Fibroblast of skin of back (primary cell): ENCODE measurements at places on chromosomes 7 and 10.

GRCh38 chr10:110399965-110400933 lies 95.5 kb upstream of the SMNDC1 start:
- no peak for DNase-seq

- DNase-seq, result no peak
These were observed 112.8 kb downstream of the KLF6 start for GRCh38 chr10:3672220-3672619.

DNA sequence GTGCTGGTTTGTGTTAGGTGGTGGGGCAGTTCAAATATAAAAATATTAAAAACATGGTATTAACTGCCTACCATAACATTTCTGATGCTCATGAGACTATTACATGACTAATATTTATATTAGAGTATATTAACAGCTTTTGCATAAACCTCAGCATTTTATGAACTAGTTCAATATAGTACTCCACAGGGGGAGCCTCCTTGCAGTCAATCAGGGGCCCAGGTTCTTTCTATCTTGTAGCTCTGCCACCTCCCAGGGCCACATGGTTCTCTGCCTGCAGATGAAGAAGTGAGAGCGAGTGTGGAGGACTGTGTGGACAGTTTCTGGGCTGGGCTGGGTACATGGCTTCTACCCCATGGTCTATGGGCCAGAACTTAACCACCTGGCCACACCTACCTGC lies 159.5 kb downstream of the RPS24 start:
- no peak for DNase-seq

DNA sequence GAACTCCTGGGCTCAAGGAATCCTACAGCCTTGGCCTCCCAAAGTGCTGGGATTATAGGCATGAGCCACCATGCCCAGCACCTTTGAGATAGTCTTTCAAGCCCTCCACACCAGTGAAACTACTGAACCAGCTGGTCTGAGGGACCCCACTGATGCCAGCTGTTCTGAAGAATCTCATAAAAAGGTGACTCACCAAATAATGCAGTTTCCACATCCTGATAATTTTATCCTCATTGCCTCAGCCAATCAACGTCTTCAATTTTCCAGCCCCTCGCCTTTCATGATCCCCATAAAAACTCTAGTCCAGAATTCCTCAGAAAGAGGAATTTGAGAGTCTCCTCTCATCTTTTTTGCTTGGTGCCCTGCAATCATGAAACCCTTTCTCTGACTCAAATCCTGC lies 1691.6 kb upstream of the LRRTM3 start:
- no peak for DNase-seq

DNA sequence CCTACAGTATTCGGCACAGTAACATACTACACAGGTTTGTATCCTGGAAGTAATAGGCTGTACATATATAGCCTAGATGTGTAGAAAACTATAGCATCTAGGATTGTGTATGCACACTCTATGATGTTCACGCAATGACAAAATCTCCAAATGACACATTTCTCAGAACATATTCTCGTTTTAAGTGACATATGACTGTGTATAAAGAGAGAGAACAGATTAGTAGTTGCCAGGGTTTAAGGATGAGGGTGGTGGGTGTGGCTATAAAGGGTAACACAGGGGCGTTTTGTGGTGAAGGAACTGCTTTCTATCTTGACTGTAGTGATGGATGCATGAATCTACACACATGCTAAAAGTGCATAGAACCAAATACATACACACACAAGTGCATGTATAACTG lies 101.2 kb downstream of the ARL4A start:
- no peak for DNase-seq

GRCh38 chr10:108872854-108873253 lies 1050.5 kb downstream of the XPNPEP1 start:
- no peak for DNase-seq

DNA sequence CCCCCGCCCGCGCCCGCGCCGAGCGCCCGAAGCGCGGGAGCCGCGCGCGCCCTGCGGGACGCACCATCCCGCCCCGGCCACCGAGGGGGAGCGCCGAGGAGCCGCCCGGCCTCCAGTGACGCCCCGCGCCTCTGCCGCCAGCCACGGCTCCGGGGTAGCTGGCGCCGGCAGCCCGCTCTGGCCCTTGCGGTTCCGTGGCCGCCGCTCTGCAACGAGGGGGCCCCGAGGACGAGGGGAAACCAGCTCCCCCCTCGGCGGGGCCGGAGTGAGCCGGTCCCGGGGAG lies at the start of gene PAXIP1:
Gene PAXIP1, minus strand, starts transcription at position 33 of the 284 bp plus-strand sequence. CDS start 195 bp downstream, outside the sequence.
- DNase-seq, result peak; percentile 52

DNA sequence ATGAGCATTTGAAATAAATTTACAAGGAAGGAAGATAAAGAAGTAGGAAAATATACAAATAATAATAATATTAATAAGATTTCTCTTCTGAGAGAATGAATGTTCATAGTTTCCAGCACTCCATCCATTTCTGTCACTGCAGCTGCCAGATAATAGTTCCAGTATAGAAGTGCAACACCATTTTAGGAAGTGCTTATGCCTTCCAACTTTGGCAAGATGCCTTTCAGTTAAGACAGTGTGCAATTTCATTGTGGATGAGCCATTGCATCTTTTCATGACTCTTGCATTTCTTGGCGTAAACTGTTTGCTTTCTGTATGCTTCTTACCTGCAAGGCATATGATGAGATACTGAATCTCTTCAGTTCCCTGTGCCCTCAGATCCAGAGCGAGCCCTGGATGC lies 185.0 kb downstream of the PDE1C start:
- no peak for DNase-seq

DNA sequence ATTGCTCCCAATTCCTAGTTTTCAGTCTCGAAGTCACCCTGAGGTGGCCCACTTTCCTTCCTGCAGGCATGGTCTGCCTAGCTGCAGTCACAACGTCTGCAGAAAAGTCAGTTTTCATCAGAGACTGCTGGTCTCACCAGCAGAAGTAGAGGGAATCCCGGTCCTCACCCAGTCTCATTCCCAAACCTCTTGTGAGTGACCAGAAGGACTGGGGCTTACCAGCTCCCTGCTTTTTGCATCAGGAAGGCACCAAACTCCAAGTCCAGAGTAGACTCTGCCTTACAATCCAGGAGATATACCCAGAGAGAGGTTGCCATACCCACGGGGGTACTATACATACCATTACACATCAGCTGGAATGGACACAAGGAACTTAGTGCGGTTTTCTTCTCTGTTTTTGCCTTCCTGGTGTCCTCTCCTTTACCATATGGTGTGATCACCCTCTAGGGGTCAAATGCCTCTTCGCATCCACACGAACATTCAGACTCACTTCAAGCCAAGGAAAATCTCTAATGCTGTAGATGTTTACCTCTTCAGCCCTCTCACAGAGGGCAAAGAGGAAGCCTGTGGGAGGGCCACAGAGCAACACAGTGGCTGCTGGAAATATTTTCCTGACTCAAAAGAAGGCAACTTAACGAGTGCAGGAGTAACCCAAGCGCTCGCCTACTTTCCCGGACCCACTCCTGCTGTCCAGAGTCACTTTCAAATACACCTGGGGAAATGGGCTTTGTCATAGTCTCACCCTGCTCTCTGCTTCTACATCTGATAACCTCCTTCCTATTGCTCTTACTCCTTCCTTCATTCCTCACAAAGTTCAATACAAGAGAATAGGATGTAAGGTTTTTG lies 220.9 kb downstream of the C7orf25 start:
- DNase-seq, result peak; percentile 66

- no peak for DNase-seq
These were observed 171.1 kb downstream of the ADRA2A start for GRCh38 chr10:111247781-111248389.

- no peak for DNase-seq
These were observed 19.3 kb downstream of the VWA2 start for GRCh38 chr10:114258274-114258840.

GRCh38 chr7:50552921-50553320 lies 12.3 kb downstream of the DDC start:
- DNase-seq, result peak; percentile 37

- no peak for DNase-seq
These were observed 13.5 kb upstream of the RALA start for GRCh38 chr7:39609935-39610263.

- no peak for DNase-seq
These were observed 55.3 kb downstream of the PTPRE start for GRCh38 chr10:127962205-127962604.

DNA sequence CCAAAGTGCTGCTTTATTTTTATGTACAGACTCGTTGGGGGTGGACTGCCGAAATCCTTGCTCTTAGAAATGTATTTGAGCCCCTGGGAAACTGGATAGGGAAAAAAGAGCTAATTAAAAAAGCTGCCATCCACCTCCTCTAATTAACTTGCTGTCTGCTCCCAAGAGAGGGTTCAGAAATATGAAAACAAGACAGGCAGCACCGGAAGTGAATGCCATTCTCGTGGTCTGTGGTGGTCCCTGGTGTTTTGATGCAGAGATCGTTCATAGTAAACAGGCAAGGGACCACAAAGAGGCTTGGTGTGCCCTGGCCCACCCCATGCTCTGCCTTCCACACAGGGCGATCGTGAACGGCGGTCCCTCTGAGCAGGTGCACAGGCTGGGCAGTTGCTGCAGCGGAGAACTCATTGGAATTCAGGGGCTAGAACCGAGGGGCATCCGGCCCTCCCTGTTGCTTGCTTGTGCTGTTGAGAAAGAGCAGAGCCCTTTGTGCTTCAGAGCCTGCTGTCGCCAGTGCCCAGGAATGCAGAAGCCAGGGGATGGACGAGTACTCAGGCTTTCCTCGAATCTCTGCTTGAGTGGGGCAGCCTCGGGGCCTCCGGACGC lies 79.1 kb upstream of the BTBD16 start:
- no peak for DNase-seq

- DNase-seq, result no peak
These were observed 7.6 kb upstream of the ORAI2 start for GRCh38 chr7:102425639-102426267.

GRCh38 chr10:114519306-114519669 lies 115.0 kb upstream of the AFAP1L2 start:
- no peak for DNase-seq

GRCh38 chr10:117216028-117216427 lies 18.7 kb downstream of the KCNK18 start:
- no peak for DNase-seq

DNA sequence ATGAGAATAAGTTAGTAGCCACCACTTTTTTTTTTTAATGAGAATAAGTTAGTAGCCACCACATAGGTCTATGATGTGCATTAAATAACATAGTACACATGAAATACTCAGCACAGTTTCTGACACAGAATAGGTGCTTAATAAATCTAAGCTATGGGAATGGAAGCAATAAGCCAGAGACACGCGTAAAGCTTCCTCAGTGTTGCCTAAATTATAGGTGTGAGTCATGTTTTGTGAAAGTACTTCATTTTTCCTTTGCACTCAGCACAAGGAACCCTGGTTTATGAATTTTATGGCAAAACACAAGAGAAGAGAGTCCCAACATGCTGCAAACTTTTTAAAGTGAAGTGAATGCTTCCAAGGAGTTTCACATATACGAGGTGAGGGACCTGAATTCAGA lies 267.4 kb downstream of the RNLS start:
- no peak for DNase-seq

DNA sequence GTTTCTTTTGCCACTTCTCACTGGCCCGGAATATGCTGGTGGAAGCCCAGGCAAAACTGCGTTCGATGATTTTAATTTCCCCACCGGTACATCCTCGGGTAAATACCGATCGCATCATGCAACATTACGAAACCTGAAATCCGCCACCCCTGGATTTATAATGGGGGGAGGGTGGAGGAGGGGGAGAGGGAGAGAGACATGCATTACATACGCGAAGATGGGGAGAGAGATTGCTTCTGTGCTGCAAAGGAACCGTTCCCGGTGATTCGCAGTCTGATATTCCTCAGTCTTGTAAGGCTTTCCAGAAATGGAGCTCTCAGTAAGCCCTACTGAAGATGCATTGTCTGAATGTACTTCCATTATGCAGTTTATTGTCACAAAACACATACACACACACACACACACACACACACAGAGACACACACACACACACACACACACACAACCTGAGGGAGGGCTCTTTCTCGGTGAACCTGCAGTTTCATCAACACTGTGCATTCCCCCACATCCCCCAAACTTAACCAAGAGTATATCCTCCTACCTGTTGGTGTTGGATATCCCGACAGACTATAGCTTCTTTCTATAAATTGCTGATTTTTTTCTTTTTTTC lies 741 bp downstream of the GPR85 start:
- peak; percentile 2 for DNase-seq

- peak; percentile 31 for DNase-seq
These were observed 36.7 kb upstream of the PRPS1L1 start for GRCh38 chr7:18064242-18064838.

GRCh38 chr10:6314620-6315205 lies 112.0 kb downstream of the PFKFB3 start:
- no peak for DNase-seq

DNA sequence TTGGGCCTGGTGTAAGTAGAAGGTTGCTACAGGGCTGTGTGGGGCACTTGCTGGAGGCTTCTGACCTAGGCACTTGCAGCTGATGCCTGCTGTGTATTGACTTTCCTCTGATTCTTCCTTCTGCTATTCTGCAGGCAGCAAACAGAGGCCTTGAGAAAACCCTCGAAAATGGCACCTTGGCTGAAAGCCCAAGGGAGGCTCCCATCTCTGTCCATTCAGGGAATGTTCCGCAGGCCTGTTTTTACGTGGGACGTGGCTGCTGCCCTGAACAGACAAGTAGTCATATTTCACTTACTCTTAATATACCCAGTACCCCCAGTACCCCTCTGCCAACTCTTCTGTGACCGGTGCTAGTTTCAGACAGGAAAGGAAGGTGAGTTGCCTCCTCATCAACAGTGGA lies 664.7 kb downstream of the INHBA start:
- DNase-seq, result no peak

DNA sequence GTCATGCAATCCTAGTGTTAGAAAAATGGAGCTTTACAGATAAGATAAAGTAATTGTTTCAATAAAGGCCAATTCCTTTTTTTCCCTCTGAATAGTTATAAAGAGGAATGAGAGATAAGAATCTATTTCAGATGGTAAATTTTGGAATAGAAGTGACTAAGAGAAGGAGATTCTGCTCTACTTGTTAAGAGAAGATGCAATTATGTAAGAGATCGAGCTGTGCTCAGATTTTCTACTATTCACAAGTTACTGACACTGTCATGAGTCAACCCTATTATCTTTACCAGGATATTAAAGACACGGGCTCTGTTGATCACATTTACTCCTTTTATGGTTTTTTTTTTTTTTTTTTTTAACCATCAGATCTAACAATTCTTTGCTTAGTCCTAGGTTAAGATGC lies 511.3 kb downstream of the ARL4A start:
- peak; percentile 30 for DNase-seq

DNA sequence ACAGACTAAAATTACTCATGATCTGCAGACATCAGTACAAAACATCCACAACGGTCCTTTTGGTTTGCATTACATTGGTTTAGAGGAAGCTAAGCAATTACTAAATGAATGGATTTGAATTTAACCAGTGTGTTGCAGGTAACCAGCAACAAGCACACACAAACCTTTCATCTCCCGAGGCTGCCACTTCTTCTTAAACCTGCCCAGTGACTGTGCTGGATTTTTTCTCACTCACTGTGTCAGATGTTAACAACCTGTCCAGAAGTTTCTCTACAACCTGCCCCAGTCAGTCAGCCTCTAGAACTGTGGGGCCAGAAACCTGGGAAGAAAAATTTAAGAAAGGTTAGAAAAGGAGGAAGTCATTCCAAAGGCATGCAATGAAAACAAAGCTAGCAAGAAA lies 2.4 kb upstream of the MEOX2 start:
- DNase-seq, result no peak
